ENCODE measurements at places on chromosomes 2 and 18.
A peak's percentile ranks its signal among the peaks of the same experiment; 100 is the strongest.

DNA sequence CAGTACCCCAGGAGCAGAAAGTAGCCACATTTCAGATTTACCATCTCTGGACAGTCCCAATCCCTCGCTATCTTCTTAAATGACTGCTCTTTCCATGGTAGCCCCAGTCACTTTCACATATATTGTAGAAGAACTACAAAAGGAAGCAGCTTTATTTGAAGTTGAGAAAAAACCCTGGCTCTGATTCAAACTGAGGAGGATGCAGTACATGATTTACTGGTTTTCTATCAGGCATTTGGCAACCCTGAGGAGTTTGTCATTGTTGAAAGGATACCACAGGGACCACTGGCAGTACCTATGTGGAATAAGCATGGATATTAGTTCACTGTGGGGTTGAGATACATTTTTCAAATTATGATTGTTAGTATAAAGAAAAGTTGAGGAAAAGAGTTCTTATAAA, 640.9 kb upstream of the SETBP1 start:
- DNase-seq = peak; percentile 8

- no peak for DNase-seq
These were observed 49.5 kb upstream of the GAREM2 start for GRCh38 chr2:26123426-26123825.

DNA sequence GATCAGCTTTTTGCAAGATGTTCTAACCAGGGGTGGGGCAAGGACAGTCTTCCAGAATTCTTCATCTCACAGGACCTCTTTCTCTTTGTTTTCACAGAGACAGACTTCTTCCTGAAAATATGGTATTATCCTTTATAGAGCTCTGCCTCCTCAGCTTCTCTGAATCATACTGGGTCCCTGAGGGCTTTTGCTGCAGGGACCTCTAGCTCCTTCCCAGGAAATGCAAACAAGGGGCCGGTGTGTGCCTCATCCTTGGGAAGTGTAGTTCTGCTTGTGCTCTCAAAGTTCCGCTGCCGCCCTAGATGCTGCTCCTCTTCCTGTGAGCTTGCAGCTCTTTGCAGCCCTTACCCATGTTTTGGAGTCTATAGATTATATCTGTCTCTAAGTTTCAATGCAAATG, 99.5 kb upstream of the NPAS2 start:
- DNase-seq = no peak

DNA sequence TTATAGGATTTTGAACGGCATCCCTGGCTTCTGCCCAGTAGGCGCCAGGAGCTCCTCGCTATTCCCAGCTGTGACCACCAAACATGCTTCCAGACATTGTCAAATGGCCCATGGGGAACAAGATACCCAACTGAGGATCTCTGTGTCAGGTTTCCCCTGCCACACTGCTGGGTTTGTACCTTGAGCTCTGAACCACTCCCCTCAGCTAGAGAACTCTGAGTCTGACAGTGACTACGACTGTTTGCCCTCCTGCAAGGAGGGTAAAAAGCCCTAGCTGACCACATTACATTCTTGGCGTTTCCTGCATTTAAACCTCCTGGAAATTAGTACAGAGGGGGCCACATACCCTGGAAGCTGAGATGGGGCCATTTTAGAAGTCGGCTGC, 12.4 kb downstream of the LRRFIP1 start:
- peak; percentile 27 for DNase-seq
